ENCODE measurements at places on chromosomes 4 and X. TPM values are rescaled to one million over a fixed set of nuclear protein-coding genes. Genes with fewer than 3 reads are reported as not detected.
A peak's percentile ranks its signal among the peaks of the same experiment; 100 is the strongest.

DNA sequence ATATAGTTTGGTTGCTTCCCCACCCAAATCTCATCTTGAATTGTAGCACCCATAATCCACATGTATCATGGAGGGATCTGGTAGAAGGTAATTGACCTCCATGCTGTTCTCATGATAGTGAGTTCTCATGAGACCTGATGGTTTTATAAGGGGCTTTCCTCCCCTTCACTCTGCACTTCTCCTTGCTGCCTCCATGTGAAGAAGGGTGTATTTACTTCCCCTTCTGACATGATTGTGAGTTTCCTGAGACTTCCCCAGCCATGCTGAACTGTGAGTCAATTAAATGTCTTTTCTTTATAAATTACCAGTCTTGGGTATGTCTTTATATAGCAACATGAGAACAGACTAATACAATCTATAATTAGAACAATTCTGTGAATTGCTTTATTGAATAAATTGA lies 11.9 kb upstream of the DCAF4L1 start:
- DNase-seq: no peak

ATP11C gene
- total RNA-seq: 25.0 TPM

GRCh38 chr4:68498413-68499007 lies 51.2 kb downstream of the TMPRSS11E start:
- DNase-seq: peak; percentile 41

- DNase-seq: peak; percentile 59
Observed at GRCh38 chr4:80918004-80918403, 112.5 kb upstream of the BMP3 start.

GRCh38 chr4:158934996-158935669 lies 166.3 kb downstream of the FNIP2 start:
- no peak for DNase-seq

Data from mammary epithelial cell (primary cell).